Stimulated activated CD4-positive, alpha-beta T cell treated with anti-CD3 and anti-CD28 coated beads, Interleukin-2, amount 100 ng/mL, for 24 hours (primary cell): ENCODE measurements at places on chromosomes 6 and 20.

GRCh38 chr6:40387871-40388264, 199.3 kb downstream of the LRFN2 start:
- DNase-seq = no peak

DNA sequence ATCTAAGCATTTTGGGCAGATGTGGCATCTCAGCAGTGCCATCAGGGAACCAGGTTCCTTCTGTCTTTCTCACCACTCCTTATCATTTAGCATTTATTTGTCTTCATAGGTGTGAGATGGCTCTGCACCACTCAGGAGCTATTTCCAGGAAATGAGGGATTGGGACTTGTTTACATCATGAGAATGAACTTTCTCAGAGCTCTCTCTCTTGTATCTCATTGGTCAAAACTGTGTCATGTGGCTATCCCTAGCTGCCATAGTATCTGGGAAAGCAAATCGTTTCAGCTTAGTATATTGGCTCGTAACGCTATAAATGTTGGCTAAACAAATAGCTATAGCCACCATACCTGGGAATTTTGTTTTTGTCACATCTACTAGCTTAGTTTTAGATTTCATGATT, 23.8 kb downstream of the PLCB4 start:
- DNase-seq = no peak

DNA sequence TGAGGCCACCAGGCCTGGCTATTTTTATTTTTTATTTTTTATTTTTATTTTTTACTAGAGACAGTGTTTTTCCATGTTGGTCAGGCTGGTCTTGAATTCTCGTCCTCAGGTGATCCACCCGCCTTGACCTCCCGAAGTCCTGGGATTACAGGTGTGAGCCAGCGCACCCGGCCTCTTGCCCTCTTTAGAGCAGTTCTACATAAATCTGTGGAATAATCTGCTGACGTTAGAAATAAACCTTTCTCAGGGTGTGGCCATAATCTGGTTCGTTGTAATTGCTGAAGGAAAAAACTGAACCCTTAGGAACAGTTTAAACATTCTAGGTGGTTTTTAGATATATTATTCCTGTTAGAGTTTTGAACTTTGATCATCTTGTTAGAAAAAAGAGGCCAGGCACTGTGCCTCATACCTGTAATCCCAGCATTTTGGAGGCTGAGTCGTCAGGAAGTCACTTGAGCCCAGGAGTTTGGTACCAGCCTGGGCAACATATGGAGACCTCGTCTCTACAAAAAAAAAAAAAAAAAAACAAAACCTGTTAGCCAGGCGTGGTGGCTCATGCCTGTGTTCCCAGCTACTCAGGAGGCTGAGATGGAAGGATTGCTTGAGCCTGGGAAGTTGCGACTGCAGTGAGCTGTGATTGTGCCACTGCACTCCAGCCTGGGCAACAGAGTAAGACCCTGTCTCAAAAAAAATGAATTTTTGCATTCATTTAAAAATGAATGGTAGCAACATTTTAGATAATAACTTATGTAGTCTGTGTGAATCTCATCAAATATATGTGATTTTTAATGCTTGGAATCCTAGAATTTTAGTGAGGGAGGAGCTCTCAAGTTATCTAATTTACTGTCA, 24.2 kb downstream of the ASXL1 start:
- DNase-seq = no peak

DNA sequence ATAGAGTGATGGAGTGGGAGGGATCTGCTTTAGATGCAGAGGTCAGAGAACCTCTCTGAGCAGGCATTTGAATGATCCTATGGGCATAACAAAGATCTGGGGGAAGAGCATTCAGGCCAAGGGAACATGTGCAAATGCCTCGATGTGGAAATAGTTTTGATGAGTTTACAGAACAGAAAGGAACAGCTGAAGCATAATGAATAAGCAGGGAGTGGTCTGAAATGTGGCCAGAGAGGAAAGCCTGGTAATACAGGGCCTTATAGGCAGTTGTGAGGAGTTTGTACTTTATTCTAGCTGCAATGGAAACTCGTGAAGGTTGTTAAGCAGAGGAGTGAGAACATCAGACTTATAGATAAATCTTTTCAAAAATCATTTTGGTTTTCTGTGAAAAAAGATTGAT, 33.0 kb upstream of the ME1 start:
- no peak for DNase-seq

GRCh38 chr20:5967469-5967868, 17.0 kb downstream of the MCM8 start:
- DNase-seq = no peak

DNA sequence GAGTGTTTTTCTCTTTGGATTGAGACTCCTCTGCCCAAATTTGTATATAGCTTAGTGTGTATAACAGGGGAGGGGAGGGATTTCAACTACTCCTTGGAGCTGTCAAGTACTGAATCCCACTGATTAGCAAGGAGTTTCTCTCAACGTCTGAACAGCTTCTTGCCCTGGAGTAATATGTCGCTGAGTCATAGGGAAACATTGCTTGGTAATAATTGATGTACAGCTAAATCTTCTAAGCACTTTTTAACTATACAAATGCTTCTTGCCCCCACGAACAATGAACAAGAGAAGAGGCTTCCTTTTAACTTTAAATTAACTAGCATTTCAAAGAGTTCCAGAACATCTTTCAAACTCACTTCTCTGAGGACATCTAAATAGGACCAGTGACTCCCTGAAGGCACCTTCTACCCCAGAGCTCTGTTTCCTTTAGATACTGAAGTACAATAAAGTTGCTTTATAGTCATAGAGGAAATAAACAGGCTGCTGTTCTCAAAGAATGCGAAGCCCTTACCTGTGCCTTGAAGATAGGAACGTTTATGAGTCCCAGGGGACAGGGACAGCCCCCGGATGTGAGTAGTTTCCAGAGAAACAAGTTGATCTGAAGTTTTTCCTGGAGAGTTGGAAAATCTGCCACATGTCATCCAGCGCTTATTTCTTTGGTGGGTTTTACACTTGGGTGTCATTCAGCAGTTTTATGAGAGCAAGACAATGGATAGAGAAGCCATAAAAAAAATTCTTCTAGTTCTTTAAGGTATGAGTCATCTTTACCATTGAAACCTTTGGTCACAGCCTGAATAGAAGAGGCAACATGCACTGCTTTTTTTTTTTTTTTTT, 462.5 kb upstream of the BTBD3 start:
- no peak for DNase-seq

DNA sequence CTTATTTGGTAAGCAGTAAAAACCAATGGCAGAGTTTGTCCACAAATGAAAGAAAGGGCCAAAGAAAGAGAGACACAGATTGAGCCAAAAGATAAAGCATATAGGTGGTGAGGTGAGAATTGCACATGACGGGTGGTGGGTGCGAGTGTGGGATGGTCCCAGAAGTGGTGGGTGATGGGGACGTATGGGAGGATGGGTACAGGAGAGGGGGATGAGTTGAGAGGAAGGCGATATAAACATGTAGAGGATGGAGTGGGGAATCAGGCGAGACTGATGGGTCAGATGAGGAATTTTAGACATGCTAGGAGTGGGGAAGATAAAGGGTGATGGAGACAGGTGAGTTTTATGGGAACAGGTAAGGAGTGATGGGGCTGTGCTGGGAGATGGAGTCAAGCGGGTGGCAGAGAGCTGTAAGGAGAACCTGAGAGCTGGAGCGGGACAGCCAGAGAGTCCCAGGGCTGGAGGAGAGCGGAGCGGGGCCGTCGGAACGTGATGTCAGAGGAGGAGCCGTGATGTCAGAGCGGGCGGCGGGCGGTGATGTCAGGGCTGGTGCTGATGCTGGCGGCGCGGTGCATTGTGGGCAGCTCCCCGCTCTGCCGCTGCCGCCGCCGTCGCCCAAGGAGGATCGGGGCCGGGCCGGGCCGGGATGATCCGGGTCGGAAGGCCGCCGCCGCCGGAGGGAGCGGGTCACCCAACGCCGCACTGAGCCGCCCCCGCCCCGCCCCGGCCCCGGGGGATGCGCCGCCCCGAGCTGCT, at the start of gene TTBK1:
Gene TTBK1, plus strand, starts transcription at position 574 of the 756 bp plus-strand sequence. CDS start 3,180 bp downstream, outside the sequence.
- DNase-seq = peak; percentile 53

GRCh38 chr20:32356622-32357374, 1.3 kb upstream of the ASXL1 start:
- DNase-seq = no peak

DNA sequence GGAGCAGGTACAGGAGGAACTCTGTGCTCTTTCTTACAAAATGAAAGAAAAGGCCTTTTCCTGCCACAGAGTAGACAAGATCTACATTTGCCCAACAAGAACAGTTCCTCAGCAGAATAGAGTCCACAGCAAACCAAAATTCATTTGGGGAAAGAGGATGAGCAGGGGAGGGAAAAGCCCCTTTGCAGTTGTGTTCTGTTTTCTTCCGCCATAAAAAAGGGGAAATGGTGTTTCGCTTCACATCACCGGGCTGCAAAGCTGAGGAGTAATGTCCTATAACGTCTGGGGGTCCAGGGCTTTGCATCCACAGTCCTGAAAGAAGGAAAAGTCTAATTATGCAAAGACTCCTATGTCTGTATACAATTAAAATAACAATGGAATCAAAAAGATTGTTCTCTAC, at the start of gene GPR31:
Gene GPR31, minus strand, starts transcription at position 118 of the 400 bp plus-strand sequence. CDS start 149 bp downstream, outside the sequence.
- DNase-seq = no peak

DNA sequence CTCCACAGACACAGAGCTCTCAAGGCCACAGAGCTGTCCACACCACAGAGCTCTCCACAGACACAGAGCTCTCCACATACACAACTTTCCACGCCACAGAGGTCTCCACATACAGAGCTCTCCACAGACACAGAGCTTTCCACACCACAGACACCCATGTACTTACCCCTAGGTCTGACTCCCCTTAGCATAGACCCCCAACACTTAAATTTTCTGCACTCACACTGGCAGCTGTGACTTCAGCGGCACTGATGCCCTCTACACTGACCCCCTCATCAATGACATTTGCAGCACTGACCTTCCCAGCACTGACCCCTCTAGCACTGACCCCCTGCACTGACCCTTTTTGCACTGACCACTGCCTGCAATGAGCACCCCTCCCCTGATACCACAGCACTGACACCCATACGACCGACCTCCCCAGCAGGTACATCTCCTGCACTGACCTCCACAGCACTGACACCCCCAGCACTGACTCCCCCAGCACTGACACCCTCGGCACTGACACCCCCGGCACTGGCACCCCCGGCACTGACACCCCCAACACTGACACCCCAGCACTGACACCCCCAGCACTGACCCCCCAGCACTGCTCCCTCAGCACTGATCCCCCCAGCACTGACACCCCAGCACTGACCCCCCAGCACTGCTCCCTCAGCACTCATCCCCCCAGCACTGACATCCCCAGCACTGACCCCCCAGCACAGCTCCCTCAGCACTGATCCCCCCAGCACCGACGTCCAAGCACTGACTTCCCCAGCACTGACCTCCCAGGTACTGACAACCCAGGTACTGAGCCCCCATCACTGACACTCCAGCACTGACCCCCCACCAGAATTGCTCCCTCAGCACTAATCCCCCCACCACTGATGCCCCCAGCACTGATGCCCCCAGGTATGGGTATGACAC, 56.5 kb downstream of the ERMARD start:
- DNase-seq = no peak

DNA sequence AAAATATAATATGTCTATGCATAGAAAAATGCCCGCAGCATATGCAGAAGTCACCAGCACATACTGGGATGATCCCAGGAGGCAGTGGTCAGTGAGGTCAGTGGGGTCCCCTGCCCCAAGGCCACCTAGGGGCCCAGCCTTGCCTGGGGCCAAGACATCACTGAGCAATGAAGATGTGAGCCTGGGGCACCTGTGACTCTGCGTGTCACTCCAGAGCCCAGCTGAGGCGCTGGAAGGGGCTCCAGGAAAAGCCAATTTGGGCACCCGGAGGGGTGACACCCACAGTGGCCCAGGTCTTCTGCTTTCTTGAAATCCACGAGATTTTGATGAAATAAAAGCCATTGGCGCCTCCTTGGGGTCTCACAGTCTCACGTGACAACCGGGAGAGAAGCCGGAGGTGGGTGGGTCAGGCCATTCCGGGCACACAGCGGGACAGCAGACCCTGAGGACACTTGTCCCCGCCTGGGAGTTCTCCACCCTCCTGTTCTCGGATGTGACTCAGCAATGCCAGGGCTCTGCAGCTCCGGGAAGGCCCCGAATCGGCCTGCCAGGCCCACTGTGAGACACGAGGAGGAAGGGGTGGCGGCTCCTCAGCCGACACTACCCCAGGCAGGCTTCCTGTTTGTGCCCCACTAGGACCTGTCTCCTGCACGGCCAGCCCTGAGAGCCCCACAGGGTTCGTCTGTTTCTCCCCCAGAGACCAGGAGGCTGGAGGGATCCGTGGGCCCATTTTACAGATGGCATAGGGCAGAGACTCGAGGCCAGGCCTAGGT, 24.4 kb upstream of the SLCO4A1 start:
- DNase-seq = peak; percentile 69

GRCh38 chr6:89642956-89643355, 4.4 kb upstream of the LYRM2 start:
- no peak for DNase-seq

GRCh38 chr6:71706523-71706922, 179.8 kb upstream of the RIMS1 start:
- DNase-seq = no peak

DNA sequence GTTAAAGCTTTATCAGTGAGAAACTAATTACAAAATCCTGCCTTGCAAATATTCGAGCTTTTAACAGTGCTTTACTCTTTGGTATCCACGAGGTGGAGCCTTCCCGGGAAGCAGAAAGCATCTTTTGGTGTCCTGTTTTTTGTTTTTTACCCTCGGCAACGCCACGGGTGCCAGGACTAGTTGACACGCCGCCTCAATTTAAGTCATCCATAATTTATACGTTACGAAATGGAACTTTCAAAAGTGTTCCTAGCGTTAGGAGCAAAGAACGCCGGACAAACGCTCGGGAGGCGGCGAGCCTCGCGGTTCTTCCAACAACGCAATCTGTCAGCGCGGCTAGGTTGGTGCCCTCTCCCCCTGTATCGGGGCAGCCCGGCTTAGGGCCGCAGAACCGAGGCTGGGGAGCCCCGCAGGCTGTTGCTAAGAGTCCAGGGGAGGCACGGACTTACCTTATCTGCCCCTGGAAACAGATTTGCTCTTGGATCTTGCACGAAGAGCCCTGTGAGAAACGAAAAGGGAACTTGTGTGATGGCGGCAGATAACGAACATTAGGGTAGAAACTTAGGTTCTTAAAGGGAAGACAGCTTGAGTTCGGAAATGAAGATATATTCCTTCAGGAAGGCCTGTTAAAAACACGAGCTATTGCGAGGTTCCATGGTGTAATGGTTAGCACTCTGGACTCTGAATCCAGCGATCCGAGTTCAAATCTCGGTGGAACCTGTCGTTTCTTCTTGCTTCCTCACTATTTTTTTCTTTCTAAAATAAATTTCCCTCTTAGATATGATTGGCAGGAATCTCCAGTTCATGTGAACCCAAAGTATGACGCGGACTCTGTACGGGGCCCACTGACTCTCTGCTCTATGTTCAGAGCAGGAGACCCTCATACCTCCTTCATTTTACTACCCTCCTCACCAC, 46.2 kb upstream of the ZNF184 start:
- DNase-seq = peak; percentile 74

DNA sequence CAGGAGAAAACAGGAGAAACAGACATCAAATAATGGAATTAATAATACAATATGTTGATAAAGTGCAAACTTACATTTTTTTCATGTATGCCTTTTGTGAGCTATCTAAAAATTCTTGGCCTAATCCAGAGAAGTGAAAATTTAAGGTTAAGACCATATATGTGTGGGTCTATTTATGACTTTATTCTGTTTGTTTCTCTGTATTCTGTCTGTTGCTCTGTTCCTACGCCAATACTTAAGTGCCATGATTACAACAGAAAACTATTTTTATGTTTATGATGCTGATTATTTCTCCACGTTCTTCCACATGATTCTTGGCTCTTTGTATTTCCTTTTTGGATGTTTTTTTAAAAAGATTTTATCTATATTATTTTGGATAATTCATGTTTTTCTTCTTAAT, 109.6 kb upstream of the MAP3K4 start:
- DNase-seq = no peak
